NCI-H2081 treated with DMSO at 0.1 percent for 48 hours (cell line): ENCODE measurements at places on chromosomes 12 and 14.

DNA sequence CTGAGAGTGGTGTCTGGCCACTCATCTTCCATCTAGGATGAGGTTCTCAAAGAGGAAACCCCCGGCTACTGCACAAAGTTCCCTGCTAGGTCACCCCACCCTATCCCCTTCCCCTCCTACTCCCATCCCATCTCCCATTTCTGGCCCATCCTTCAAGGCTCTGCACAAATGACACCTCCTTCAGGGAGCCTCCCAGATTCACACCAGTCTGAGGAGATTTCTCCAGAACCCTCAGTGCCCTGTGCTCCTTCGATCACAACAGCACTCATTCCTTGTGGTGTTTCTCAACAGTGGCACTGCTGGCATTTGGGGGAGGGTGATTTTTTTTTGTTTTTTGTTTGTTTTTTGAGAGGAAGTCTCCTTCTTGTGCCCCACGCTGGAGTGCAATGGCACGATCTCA, 2.9 kb downstream of the CAMKK2 start:
- no peak for DNase-seq

DNA sequence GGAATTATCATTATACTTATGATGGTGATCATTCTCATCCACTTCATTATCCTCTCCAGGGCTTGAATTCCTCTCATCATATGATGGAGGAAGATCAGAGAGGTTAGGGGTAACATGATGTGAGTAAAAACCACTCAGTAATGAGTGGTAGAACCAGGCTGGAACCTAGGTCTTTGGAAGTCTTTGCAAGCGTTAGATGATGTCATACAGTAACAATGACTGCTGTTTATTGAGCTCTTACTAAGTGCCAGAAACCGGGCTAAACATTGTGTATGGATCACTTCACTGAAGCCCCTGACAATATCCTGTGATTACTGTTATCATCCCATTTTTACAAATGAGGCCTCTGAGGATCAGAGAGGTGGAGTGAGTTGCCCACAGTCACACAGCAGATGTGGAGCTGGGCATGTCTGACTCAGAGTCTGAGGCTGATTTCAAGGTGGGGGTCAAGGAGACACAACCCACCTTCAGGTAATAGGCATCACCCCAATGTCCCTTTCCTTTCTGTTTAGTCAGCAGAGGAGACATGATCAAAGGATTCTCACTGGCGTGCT, 19.5 kb downstream of the WSCD2 start:
- DNase-seq, result no peak

- DNase-seq, result no peak
These were observed 8.1 kb downstream of the CORO1C start for GRCh38 chr12:108722992-108723766.

DNA sequence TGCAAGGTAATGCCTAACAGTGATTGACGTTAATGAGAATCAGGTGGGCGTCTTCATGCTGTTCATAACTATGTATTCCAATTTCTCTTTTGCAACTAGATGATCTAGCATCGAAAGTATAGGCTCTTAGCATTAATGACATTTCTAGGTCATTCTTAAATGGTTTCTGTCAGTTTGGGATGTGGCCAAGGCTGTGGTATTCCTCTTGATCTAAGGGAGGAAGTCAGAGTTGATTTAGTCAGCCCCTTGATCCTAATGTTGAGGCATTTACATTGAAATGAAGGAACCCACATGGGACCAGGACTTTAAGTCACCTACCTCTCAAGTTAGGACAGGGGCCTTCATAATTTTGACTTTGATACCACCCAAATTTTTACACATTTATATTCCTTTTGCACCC, 448.1 kb downstream of the NPAS3 start:
- DNase-seq, result no peak

- no peak for DNase-seq
These were observed 676.5 kb downstream of the DIO2 start for GRCh38 chr14:79534703-79535353.

GRCh38 chr14:33978892-33979612, 28.2 kb upstream of the EGLN3 start:
- no peak for DNase-seq

DNA sequence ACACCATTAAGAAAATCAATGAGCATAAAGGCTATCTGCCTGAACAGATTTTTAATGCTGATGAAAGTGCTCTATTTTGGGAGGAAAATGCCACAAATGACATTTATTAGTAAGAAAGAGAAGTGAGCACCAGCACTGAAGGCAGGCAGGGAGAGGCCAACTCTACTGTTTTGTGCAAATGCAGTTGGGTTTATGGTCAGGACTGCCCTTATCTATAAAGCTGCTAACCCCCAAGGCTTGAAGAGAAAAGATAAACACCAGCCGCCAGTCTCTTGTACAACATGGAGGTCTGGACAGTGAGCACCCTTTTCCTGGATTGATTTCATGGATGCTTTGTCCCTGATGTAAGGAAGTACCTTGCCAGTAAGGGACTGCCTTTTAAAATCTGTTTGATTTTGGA, 246.8 kb upstream of the SFSWAP start:
- no peak for DNase-seq

DNA sequence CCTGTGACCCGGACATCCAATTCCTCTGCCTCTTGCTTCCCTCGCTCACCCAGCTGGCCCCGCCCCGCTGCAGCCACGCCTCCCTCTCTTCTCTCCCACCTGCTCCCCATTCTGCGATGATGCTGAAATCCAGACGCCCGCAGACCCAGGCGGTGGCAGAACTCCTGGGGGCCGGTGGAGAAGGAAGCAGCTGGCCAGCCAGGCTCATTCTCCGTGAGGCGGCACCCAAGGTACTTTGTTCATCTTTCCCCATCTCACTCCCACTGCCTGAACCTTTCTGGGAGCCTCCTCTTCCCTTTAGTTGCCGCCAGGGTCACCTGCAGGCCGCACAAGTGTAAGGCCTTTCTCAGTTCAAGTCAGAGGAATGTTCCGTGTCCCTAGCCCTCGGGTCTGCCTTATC, 35.7 kb downstream of the FOXN4 start:
- no peak for DNase-seq

- no peak for DNase-seq
These were observed 6.3 kb upstream of the TMEM179 start for GRCh38 chr14:104610749-104611310.

- DNase-seq, result no peak
These were observed 42.4 kb downstream of the CACNA2D4 start for GRCh38 chr12:1876086-1876485.

- DNase-seq, result no peak
These were observed 15.4 kb downstream of the PXN start for GRCh38 chr12:120249875-120250795.

- no peak for DNase-seq
These were observed 95.6 kb upstream of the NRXN3 start for GRCh38 chr14:78074561-78074960.

DNA sequence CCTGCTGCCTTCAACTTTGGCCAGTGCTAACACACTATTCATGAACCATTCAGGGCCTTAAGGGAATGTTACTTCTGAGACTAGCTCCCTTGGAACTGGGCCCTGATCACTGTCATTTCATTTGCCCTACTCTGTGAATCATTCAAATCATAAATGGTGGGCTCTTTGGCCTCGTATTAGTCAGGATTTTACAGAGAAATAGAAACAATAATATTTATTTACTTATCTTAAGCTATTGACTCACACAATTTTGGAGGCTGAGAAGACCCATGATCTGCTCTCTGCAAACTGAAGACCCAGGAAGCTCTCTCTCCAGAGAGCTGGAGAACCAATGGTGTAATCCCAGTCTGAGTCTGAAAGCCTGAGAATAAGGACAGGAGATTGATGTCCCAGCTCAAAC, 398.5 kb downstream of the LRIG3 start:
- no peak for DNase-seq

DNA sequence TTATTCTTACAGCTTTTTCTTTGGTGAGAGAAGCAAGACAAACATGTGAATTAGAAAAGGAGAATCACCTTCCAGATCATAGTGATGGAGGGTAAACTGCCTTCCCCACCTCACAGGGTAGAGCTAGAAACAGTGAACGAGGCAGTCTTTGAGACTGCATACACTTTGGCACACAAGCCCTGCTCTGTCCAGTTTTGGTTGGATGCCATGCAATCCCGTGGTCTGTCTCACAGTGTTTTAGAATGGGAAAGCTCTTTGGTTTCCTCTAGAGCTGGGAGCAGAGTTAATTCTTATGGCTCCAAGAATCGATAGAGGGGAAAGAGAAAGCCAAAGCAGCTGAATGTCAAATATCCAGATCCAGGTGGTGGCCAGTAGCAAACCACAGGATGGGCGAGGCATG, 21.9 kb downstream of the TDP1 start:
- DNase-seq, result no peak

GRCh38 chr12:62372825-62373224, 93.8 kb upstream of the MON2 start:
- no peak for DNase-seq

DNA sequence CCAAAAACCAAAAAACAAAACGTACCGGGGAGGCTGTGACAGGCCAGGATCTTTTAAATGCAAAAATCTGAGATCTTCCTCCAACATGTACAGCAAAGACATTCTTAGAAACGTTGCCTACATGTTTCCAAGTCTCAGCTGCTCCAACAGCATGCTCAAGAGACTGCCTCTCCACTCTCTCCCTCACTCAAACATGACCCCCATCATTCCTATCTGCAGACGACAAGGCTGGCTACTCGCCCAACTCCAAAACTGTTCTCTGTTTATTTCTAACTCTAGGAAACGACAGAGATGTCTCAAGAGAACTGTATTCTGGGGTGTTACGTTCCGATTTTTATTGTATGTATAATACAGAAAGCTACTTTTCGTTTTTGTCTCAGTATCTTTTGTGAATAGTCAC, 57.5 kb upstream of the TMCC3 start:
- DNase-seq, result no peak

DNA sequence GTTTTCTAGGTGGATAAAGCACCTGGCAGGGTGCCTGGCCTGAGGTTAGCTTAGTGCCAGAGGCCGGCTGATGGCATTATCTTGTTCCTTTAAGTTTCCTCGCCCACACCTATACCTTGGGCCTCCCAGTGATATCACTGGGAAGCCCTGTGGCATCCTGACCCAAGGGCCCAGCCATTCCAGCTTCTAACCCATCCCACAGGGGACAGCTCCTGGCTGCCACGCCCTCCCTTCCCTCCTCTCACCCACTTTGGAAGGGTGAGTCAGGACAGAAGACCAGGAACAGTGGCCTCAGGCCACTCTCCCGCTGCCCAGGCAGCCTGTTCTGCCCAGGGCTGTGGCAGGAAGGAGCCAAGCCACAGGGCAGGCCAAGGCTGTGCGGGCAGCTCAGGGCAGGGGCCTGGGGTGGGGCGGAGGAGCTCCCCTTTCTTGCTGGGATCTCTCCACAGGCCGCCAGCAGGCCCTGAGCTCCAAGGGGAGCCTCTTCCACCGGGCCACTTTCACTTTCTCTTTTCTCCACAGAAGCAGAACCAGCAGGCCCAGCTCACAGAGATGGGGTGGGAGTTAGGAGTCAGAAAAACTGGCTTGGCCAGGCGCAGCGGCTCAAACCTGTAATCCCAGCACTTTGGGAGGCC, 75.1 kb downstream of the IRF2BPL start:
- no peak for DNase-seq

DNA sequence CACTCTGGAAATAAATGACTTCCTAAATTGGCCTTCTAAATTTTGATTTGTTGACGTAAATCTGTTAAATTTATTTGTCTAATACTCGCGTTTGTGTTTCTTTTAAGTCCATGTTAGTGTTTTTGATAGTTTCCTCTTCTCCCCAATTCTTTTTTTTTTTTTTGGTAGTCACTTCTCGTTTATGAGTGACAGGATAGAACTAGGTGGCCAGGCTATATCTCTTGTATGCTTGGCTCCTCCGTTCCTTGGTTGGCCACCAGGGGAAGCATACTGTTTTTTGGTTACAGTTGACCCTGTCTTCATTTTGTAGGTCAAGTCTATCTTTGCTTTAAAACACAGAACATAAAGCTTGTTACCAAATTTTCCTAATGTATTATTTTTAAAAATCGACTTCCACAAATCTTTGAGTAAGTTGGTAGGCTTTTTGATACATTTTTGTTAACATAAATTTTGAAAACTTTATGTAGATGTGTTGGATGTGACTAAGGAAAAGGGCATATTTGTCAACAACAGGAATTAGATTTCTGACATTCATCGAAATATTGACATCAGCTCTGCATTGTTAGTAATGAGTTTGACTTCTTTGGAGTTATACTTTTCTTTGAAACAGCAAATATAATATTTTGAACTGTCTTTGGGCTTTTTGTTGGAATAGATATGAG, 2.2 kb downstream of the RCOR1 start:
- peak; percentile 31 for DNase-seq

GRCh38 chr12:11673666-11674461, 24.4 kb downstream of the ETV6 start:
- DNase-seq, result no peak

DNA sequence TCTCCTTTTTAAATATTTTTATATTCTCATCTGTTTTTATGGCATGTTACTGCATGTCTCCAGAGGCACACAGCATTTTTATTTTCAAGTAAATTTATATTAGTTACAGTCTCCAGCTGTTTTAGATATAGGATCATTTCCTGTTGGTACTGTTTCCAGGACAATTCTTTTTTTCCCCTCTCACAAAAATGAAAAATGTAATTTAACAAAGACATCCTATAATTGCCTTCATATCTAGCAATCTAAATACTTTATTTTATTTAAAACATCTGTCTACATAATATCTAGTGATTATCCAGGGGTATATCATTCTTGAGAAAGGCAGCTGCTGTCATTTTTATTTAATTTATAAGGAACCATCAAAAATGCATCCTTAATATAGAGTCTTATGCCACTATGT, 272.4 kb upstream of the NPAS3 start:
- no peak for DNase-seq

GRCh38 chr14:104450811-104451401, 128.7 kb upstream of the C14orf180 start:
- DNase-seq, result no peak

GRCh38 chr14:70011098-70011497, 131.9 kb downstream of the SMOC1 start:
- DNase-seq, result no peak

DNA sequence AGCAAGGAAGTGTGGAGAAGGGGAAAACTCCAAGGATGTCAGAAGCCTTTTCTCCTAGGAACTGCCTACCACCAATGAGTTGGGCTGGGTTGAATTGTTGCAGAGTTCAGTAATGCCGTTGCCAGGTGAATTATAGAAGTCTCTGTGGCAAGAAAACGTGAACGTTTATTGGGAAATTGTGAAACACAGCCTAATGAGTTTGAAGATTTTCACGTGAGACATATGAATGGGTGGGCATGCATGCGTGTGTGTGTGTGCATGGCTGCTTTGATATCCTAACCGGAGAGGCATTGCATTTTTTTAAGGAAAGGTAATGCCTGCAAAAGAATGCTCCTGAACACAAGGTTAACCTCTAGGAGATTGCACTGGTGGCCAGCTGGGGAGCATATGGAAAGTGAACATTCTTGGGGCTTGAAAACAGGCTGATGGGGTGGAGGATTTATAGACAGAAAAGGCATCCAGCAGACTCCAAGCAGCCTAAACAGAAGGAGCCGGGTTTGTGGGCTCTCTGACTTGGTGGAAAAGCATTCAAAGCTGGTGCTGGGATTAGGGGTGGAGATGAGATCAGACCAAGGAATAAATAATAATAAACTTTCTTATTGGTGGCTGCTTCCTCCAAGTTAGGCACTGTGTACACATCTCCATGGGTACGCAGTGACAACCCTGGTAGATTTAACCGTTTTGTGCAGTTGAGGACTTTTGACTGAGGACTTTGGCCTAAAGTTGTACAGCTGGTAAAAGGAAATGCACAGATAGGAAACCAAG, 67.8 kb downstream of the NTF3 start:
- no peak for DNase-seq
